ENCODE measurements at places on chromosomes 3 and 15. TPM values are rescaled to one million over a fixed set of nuclear protein-coding genes. Genes with fewer than 3 reads are reported as not detected.
A peak's percentile ranks its signal among the peaks of the same experiment; 100 is the strongest.

DNA sequence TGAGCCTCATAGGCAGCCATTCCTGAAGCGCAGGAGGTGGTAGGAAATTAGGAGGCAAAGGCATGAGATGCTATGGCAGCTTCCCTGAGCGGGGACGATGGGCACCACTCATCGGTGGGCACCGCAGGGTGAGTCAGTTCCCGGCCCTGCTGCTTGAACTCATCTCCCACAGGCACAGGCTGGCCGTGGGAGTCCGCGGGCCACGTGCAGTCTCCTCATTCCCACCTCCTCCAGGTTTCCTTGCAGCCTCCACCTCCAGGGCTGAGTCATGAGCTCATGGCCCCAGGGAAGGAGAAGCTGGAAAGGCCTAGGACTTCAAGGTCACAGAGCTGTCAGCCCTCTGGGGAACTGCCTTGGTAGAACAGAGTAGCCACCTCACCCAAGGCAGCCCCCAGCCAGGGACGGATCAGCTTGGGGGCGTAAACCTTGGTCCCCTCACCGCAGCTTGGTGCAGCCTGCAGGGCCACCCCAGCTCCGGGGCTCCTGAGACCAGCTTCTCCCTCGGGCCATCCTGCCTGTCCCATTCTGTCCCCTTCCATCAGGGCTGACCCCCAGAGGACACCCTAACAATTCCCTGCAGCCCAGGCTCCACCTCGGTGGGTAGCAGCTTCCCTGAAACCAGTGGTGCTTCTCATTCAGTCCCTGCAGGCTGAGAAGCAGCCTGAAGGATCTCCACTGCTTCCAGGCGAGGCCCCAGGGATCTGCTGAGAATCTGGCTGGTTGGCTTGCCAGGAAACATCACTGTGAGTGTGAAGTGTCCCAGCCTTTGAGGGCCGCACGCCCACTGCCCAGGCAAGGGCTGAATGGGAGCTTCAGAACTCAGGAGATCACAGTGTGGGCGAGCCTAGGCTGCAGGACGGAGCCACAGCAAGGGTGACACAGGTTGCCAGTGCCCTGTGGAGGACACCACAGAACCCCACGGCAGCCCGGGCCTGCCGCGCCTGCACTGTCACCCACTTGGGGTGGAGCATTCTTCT, 150.7 kb upstream of the MEF2A start:
- no peak overlapping the region for H3K4me3 ChIP-seq
- no peak for DNase-seq
- H3K36me3 ChIP-seq = no peaks in the 10 kb centered on the region
- no peaks in the 10 kb centered on the region for H3K4me1 ChIP-seq
- no peak overlapping the region for H3K27ac ChIP-seq

DNA sequence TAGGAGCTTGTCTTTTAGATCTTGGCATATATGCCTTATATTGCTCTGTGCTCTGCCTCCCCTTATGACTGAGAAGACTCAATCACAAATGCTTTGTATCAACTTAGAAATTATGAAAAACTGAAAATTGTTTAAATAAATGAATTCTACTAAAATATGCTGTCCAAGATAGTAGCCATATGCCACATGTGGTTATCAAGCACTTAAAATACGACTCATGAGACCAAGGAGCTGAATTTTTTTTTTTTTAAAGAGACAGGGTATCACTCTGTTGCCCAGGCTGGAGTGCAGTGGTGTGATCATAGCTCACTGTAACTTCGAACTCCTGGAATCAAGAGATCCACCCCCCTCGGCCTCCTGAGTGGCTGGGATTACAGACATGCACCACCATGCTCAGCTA, 118.3 kb downstream of the RFTN1 start:
- no peak overlapping the region for H3K4me3 ChIP-seq
- H3K36me3 ChIP-seq = peaks cover 3% of the 10 kb centered on the region
- no peak overlapping the region for H3K27ac ChIP-seq
- no peak for DNase-seq
- H3K4me1 ChIP-seq = peaks cover 11% of the 10 kb centered on the region

DNA sequence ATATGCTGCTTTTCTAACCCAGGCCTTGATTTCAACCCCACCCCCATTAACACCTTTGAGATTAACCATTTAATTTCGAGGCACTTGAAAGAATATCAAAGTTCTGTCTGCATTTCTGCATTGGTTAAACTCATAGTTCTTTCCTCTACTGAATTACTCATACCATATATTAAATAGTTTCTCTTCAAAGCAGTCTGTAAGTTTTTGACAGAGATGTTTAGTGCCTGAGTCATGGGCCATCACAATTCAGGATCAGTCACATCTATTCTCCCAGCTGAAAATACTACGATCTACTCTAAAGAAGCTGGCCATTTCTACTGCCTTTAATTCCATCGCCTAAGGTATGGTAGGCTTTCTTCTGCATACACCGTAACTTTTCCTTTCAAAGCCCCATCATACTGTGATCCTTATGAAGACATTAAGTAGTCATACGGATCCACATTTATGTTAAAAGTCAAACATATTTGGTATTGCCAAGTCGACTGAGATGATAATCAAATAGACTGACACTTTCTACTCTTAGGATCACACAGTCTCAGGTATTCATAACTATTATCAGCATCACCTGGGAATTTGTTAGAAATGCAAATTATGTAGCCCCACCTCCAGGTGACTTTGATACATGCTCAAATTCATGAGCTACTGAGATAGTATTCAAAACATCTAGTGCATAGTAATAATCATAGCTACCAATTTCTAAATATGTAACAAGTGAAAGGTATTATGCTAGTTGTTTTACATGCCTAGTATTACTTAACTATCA, 489.4 kb upstream of the IL12A start:
- no peak overlapping the region for H3K27ac ChIP-seq
- no peaks in the 10 kb centered on the region for H3K36me3 ChIP-seq
- H3K4me1 ChIP-seq = no peaks in the 10 kb centered on the region
- no peak for DNase-seq

DNA sequence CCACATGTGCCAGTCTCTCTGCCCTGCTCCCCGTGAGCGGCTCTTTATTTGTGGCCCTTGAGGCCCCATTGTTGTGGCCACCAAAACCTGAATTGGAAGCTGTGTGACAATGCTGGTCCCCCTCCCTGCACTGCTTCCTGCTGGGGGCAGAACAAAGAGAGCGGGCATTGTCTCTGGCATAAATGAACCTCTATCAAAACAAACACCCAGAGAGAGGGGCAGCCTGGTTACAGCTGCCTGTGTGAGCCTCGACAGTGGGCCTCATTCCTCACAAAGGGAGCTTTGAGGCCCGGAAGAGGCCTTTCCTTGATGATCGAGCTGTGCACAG, 152.9 kb downstream of the IGF1R start:
- H3K4me3 ChIP-seq = peak overlapping the region; percentile 46
- no peak for DNase-seq
- H3K36me3 ChIP-seq = no peaks in the 10 kb centered on the region
- peak overlapping the region; percentile 44 for H3K27ac ChIP-seq
- no peaks in the 10 kb centered on the region for H3K27me3 ChIP-seq

The RPL15 gene
- total RNA-seq = 1,680 TPM

The PIGBOS1 gene
- 4.7 TPM for total RNA-seq

Measured in ascending aorta (tissue), 2 donors.